CD4-positive, alpha-beta memory T cell (primary cell): ENCODE measurements at places on chromosomes 11 and 22. TPM values are rescaled to one million over a fixed set of nuclear protein-coding genes. Genes with fewer than 3 reads are reported as not detected.

DNA sequence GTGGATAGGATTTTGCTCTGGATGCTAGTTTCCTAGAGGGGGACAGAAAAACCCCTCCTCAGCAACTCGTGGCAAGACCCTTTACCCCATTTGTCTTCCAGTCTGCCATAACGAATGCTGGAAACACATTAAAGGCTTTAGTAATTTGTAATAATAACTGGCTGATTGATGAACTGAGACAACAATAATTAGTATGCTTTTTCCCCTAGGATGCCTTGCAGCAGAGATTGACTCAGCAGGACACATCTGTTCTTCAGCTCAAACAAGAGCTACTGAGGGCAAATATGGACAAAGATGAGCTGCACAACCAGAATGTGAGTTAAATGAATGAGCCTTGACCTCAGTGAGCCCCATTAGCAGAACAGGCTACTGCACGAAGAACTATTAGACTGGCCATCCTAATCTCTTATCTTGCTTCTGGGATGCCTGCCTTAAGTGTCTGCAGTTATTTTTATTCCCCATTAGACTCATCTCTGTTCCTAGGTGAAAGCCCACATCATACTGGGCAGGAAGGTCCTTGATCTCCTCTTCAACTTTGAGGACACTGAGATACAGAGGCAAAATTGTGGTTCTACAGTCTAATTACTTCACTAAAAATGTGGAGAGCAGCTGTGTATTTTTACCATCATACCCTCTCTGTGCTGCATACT, 32.9 kb upstream of the DLAT start:
- H3K27me3 ChIP-seq, result no peaks in the 10 kb centered on the region
- H3K4me1 ChIP-seq, result no peaks in the 10 kb centered on the region
- H3K27ac ChIP-seq, result no peak overlapping the region
- DNase-seq, result no peak

DNA sequence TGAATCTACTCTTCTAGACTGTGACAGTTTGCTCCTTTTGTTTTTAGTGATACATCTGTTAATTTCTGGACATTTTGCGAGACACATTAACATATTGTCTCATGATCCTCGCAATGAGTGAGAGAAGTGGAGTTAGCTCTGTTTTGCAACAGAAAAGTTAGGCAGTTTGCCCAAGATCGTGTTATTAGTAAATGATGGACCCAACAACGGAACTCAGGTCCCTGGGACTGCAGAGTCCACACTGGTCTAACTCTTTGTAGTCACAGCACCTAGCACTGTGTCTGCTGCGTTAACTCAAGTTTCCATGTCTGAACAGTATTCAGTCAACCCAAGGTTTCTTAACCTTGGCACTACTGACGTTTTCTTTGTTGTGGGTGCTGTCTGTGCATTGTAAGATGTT, 3.2 kb downstream of the DEPDC7 start:
- H3K36me3 ChIP-seq, result no peaks in the 10 kb centered on the region
- no peak overlapping the region for H3K4me3 ChIP-seq
- no peak overlapping the region for H3K27ac ChIP-seq
- DNase-seq, result no peak
- H3K27me3 ChIP-seq, result peaks cover 3% of the 10 kb centered on the region

The MOGAT2 gene
- total RNA-seq, result not detected

GRCh38 chr11:109378034-109378433, 44.0 kb upstream of the C11orf87 start:
- H3K4me3 ChIP-seq, result no peak overlapping the region
- H3K27ac ChIP-seq, result no peak overlapping the region
- no peaks in the 10 kb centered on the region for H3K36me3 ChIP-seq

DNA sequence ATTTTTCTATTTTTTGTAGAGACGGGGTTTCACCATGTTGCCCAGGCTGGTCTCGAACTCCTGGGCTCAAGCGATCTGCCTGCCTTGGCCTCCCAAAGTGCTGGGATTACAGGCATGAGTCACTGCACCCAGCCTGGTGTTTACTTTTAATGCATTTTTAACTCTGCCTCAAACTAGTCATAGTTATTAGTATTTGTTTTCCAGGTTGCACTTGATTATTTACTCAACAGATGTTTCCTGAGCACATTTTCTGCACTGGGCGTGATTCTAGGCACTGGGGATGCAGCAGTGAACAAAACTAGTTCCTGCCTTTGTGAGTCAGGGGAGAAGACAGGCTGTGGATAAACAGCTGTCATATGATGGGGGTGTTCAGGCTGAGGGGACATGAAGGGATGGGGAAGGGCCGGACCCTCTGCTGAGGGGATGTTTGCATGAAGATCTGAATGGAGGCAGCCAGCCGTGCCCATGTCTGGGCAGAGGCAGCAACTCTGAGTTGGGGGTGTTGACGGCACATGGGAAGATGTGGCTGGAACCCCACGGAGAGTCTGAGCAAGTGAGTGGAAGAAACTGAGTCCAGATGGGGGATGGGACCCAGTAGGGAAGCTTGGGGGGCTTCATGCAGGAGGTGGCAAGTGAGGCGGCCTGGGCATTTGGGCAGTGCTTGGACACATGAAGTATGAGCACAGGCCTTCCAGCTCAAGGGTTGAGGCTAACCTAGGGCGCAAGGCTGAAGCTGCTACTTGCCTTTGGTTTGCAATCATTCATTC, 34.4 kb downstream of the MPPED1 start:
- no peak overlapping the region for H3K4me3 ChIP-seq
- no peaks in the 10 kb centered on the region for H3K27me3 ChIP-seq
- no peak overlapping the region for H3K27ac ChIP-seq
- no peak for DNase-seq
- no peaks in the 10 kb centered on the region for H3K4me1 ChIP-seq

- H3K4me3 ChIP-seq, result no peak overlapping the region
- DNase-seq, result no peak
- H3K4me1 ChIP-seq, result no peaks in the 10 kb centered on the region
- no peaks in the 10 kb centered on the region for H3K27me3 ChIP-seq
These were observed 54.8 kb upstream of the OLFML1 start for GRCh38 chr11:7430496-7430895.

DNA sequence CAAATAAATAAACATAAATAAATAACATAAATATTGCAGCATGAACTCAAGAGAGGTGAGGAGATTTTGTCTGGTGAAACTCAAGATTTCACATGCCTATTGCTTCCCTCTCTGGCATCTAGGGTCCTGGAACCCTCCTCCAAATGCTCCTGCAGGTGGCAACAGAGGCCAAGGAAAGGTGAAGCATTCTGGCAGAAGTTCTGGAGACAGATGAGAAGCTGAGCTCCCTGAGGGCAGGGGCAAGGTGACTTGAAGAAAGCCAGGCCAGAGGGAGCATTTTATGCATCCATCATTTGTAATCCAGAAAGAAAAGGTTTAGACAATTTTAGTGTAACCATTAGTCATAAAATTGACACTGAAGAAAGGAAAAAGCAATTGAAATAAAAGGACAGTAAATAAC, 64.9 kb downstream of the ENDOD1 start:
- peak; percentile 62 for DNase-seq
- no peak overlapping the region for H3K4me3 ChIP-seq
- H3K36me3 ChIP-seq, result no peaks in the 10 kb centered on the region
- no peak overlapping the region for H3K27ac ChIP-seq
- peaks cover 44% of the 10 kb centered on the region for H3K4me1 ChIP-seq

The CFAP300 gene
- not detected for total RNA-seq

DNA sequence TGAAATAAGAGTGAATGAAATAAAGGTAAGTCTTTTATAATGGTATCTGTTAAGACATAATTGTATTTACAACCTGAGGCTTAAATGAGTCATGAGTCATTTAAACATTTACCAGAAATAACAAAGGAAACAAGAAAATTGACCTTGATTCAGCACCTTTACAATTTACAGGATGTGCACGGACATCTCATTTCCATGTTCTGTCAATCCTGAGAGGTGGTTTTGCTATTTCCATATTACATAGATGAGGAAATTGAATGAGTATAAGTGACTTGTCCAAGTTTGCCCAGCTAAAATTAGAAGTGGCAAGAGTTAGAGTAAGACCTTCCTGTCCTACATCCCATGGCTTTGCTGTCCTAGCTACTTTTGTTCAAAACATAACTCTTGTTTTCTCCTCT, 89.1 kb downstream of the TRIM44 start:
- no peak for DNase-seq
- H3K36me3 ChIP-seq, result no peaks in the 10 kb centered on the region
- H3K4me1 ChIP-seq, result no peaks in the 10 kb centered on the region

The OR5B21 gene
- total RNA-seq, result 0.99 TPM

The EIF3D gene
- total RNA-seq, result 222 TPM

The E2F8 gene
- not detected for total RNA-seq

The RASD2 gene
- total RNA-seq, result not detected

GRCh38 chr11:96948066-96948465, 558.3 kb downstream of the JRKL start:
- no peaks in the 10 kb centered on the region for H3K36me3 ChIP-seq
- H3K4me1 ChIP-seq, result no peaks in the 10 kb centered on the region
- no peak for DNase-seq
- H3K27me3 ChIP-seq, result no peaks in the 10 kb centered on the region

- no peaks in the 10 kb centered on the region for H3K36me3 ChIP-seq
- H3K27me3 ChIP-seq, result no peaks in the 10 kb centered on the region
- no peak for DNase-seq
- H3K4me1 ChIP-seq, result no peaks in the 10 kb centered on the region
These were observed 528.4 kb downstream of the MIAT start for GRCh38 chr22:27185760-27186302.

The APOL4 gene
- not detected for total RNA-seq

The CCDC81 gene
- total RNA-seq, result 0.90 TPM

The SHISAL1 gene
- total RNA-seq, result not detected

DNA sequence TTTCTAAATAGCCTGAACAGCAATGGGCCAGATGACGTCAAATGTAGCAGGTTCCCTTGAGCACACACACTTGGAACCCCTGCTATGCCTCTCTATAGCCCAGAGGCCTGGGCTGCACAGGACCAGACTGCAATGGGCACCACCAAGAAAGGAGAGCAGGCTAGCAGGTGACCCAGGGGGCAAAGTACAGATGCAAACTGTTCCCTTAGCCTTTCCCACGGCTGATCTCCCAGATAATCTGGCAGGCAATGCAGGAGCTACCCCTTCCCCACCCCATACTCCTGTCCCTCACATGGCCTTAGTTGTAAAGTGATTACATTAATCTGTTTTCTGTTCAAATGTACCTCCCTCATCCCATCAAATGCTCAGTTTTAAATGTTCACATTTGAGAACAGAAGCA, 41.3 kb downstream of the SMCO4 start:
- H3K27me3 ChIP-seq, result no peaks in the 10 kb centered on the region
- DNase-seq, result no peak
- no peak overlapping the region for H3K27ac ChIP-seq
- H3K4me1 ChIP-seq, result no peaks in the 10 kb centered on the region
- no peak overlapping the region for H3K4me3 ChIP-seq
- H3K36me3 ChIP-seq, result no peaks in the 10 kb centered on the region

The CECR2 gene
- not detected for total RNA-seq

DNA sequence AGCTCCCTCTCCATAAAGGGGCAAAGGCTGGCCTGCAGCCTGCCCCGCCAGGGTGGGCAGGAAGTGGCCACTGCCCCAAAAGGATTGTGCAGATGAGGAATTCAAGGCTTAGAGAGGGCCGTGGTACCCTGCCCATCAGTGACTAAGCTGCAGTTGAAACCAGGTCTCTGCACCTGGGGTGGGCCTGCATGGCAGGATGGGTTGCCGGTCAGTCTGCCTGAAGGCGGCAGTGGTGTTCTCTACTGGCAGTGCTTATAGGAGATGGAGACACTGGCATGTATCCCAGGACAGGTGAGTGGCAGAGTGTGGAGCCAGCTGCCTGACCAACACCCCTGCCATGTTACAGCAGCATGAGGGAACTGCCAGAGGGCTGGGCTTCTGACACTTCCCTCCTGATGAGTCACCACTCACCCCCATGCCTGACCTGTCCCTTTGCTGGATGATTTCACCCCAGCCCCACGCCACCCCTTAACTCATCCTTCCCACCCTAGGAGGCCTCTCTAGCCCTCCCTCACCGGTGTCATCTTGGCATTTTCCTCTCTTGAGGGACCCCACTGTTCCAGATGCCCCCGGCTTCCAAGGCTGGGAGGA, 70.2 kb upstream of the LMO1 start:
- H3K4me1 ChIP-seq, result no peaks in the 10 kb centered on the region
- H3K36me3 ChIP-seq, result no peaks in the 10 kb centered on the region
- no peak overlapping the region for H3K27ac ChIP-seq
- DNase-seq, result no peak

DNA sequence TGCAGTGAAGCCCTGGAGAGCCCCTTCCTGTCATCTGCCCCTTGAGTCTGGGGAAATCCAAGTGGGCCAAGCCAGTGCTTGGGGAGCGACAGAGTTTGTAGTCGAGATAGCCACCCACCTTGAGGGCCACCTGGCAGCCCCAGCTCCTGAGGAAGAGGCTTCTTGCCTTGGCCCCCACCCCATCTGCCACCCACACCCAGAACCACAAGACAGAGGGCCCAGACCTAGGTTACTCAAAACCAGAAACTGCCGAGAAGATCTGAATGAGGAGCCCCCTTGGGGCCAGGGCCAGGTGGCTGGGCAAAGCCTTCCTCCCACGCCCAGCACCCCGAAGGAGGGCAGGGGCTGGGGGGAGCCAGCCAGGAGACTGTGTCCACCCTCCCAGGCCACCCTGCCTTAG, 18.8 kb upstream of the PRR5 start:
- no peak for DNase-seq
- no peak overlapping the region for H3K27ac ChIP-seq

- H3K4me1 ChIP-seq, result no peaks in the 10 kb centered on the region
- H3K4me3 ChIP-seq, result no peak overlapping the region
- no peak overlapping the region for H3K27ac ChIP-seq
- no peak for DNase-seq
- H3K27me3 ChIP-seq, result no peaks in the 10 kb centered on the region
These were observed 26.1 kb upstream of the BAIAP2L2 start for GRCh38 chr22:38136607-38137006.

GRCh38 chr11:2261436-2262230, 8.8 kb downstream of the ASCL2 start:
- no peak for DNase-seq
- no peak overlapping the region for H3K4me3 ChIP-seq
- H3K4me1 ChIP-seq, result peaks cover 18% of the 10 kb centered on the region
- no peaks in the 10 kb centered on the region for H3K27me3 ChIP-seq

- no peak overlapping the region for H3K4me3 ChIP-seq
- H3K27ac ChIP-seq, result no peak overlapping the region
- no peaks in the 10 kb centered on the region for H3K27me3 ChIP-seq
- DNase-seq, result no peak
- H3K4me1 ChIP-seq, result no peaks in the 10 kb centered on the region
- H3K36me3 ChIP-seq, result no peaks in the 10 kb centered on the region
These were observed 83.9 kb downstream of the OR5AK2 start for GRCh38 chr11:57072640-57073039.

The KCNE3 gene
- 0.28 TPM for total RNA-seq

- H3K4me3 ChIP-seq, result no peak overlapping the region
- no peak overlapping the region for H3K27ac ChIP-seq
- DNase-seq, result no peak
- no peaks in the 10 kb centered on the region for H3K27me3 ChIP-seq
- no peaks in the 10 kb centered on the region for H3K4me1 ChIP-seq
- no peaks in the 10 kb centered on the region for H3K36me3 ChIP-seq
These were observed 146.5 kb downstream of the OPCML start for GRCh38 chr11:133385781-133386180.
